Activated CD4-positive, alpha-beta T cell treated with anti-CD3 and anti-CD28 coated beads, Interleukin-2, amount 10 ng/mL, durations not matched to agents 24 days and 14 days (primary cell): ENCODE measurements at places on chromosomes 4 and X. TPM values are rescaled to one million over a fixed set of nuclear protein-coding genes. Genes with fewer than 3 reads are reported as not detected.

DNA sequence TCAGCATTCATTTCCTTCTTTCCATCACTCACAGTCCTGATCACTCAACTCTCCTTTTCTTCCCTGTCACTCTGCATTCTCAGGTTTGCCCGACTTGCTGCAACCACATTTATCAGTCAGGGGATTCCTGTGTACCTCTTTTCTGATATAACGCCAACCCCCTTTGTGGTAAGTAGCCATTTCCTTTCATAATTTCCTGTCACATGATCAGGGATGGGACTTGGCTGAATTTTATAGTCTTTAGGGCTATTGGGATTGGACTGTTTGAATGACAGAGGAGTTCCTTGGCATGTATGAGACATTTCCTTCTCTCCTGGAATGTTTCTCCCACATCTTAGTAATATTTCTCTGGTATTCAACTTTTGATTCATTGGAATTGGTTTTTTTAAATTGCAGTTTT, 11.0 kb downstream of the PGM2 start:
- DNase-seq = no peak
- no peaks in the 10 kb centered on the region for H3K27me3 ChIP-seq
- H3K4me1 ChIP-seq = peaks cover 24% of the 10 kb centered on the region
- H3K4me3 ChIP-seq = no peak overlapping the region
- H3K27ac ChIP-seq = no peak overlapping the region

DNA sequence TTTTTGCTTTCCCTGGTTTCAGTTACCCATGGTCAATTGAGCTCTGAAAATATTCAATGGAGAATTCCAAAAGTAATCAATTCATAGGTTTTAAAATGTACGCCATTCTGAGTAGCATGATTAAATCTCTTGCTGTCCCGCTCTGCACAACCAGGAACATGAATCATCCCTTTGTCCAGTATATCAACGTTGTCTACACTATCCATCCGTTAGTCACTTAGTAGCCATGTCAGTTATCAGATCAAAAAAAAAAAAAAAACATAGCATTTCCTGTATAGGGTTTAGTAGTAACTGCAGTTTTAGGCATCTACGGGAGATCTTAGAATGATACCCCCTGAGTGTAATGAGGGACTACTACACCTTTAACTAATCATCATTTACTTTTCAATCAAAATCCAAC, 15.1 kb downstream of the LAMP2 start:
- H3K27me3 ChIP-seq = no peaks in the 10 kb centered on the region
- no peak overlapping the region for H3K4me3 ChIP-seq
- peaks cover 14% of the 10 kb centered on the region for H3K36me3 ChIP-seq

- peak; percentile 68 for DNase-seq
- H3K4me3 ChIP-seq = no peak overlapping the region
- no peaks in the 10 kb centered on the region for H3K4me1 ChIP-seq
- no peaks in the 10 kb centered on the region for H3K36me3 ChIP-seq
Measured at GRCh38 chr4:14196131-14196530, 568.6 kb upstream of the BOD1L1 start.

USP26 gene
- total RNA-seq = not detected in 2 replicates

GPR50 gene
- total RNA-seq = not detected in 2 replicates

LEF1 gene
- total RNA-seq = 131 and 141 TPM in 2 replicates
